ENCODE measurements at places on chromosomes 5 and 9.

DNA sequence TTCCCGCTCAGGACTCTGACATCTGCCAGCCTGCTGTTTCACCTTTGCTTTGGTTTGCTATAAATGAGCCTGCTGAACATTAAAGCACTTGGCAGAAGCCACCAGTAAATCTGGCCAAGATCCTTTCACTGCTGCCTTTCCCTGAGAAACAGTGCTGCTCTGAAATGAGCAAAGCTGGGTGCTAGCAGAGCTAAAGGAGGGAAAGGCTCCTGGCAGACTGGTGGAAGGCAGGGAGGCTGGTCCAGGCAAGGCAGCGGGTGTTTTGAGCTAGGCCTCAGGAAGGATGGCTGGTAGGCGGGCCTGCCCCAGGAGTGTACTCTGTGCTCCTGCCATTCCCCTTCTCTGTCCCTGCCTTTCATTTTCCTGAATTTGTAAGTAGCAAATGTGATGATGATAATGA, 52.5 kb upstream of the PTGS1 start:
- DNase-seq: no peak

- DNase-seq: no peak
Measured at GRCh38 chr5:66992547-66992946, 204.1 kb downstream of the CD180 start.

- no peak for DNase-seq
Measured at GRCh38 chr5:110590187-110590586, 136.3 kb downstream of the TMEM232 start.

GRCh38 chr5:8954801-8955200, 591.1 kb downstream of the SEMA5A start:
- no peak for DNase-seq

GRCh38 chr9:110977259-110977709, 61.0 kb downstream of the LPAR1 start:
- no peak for DNase-seq

GRCh38 chr9:16064771-16065170, 511.9 kb downstream of the CCDC171 start:
- DNase-seq: no peak

DNA sequence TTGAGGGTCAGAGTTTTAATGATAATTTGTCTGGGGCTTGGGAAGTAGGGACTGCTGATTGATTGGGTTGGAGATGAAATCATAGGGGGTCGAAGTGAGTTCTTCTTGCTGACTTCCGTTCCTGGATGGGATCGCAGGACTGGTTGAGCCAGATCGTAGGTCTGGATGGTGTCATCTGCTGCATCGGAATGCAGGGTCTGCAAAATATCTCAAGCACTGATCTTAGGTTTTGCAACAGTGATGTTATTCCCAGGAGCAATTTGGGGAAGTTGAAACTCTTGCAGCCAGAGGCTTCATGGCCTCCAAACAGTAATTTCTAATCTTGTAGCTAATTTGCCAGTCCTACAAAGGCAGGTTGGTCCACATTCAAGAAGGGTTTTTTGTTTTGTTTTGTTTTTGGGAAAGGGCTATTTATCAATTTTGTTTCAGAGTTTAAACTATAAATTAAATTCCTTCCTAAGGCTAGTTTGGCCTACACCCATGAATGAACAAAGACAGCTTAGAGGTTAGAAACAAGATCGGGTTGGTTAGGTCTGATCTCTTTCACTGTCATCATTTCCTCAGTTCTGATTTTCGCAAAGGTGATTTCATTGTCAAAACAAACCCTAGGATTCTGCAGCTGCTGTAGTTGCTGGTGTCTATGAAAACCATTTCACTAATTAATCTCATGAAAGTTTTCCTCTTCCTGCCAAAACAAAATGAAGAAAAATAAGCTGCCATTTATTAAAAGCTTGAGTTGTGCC, 388.0 kb downstream of the TMEM232 start:
- DNase-seq: no peak

GRCh38 chr5:148457183-148457620, 73.4 kb downstream of the FBXO38 start:
- no peak for DNase-seq

- no peak for DNase-seq
Measured at GRCh38 chr5:173850659-173851058, 37.5 kb upstream of the CPEB4 start.

- DNase-seq: no peak
Measured at GRCh38 chr9:19149230-19149629, 21.9 kb upstream of the PLIN2 start.

- no peak for DNase-seq
Measured at GRCh38 chr9:120689860-120690259, 24.4 kb downstream of the MEGF9 start.

DNA sequence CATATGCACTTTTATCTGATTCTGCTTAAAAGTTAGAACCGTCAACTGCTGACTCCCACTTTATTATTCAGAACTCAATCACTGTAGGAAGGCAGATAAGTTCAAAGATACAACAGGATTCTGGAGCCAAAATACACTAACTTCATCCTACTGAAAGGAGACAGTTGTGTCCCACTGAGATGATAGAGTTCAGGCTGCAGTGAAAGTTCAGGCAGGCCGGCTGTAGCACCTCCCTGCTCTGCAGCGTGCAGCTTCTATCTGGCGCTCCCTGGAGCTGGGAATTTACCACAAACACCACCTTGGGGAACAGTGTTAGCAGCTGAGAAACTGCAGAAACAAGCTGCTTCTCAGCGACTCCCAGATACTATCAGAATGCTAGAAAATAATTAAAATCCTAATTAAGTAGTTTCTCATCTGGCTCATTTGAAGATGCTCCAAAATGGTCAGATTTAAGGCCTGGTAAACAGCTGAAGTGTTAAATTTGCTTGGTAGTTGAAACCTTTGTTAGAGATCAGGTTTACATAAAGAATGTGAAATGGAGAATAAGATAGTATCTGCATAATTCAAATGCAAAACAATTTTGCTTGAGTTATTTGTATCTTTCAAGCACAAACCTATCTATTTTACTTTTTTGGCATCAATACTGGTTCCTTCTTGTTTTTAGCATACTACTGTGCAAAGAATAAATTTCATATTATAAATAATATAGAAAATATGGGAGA, 52.3 kb upstream of the CNTLN start:
- no peak for DNase-seq

GRCh38 chr5:160049099-160049498, 40.2 kb downstream of the TTC1 start:
- no peak for DNase-seq

DNA sequence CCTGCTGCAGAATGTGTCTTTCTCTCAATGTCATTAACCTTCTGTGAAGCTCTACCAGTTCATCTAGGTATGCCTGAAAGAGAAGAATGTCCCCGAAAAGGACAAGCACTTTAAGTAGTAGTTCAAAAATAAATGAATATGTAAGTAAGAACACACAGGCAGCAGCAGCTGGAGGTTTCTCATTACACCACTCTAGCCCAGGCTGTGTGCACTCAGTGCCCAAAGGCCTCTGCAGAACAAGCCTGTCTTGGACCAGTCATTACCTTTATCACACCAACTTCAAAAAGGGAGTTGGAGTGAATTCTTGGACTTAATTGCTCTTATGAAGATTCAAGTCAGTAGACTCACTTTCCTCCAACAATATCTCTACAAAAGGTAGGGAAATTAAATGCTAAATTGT, 268.8 kb downstream of the MLLT3 start:
- no peak for DNase-seq

- DNase-seq: no peak
Measured at GRCh38 chr5:18882154-18882553, 1105.8 kb downstream of the CDH18 start.

GRCh38 chr9:112852741-112853504, 37.8 kb downstream of the SLC46A2 start:
- no peak for DNase-seq
